ENCODE measurements at places on chromosomes 2 and 18. TPM values are rescaled to one million over a fixed set of nuclear protein-coding genes. Genes with fewer than 3 reads are reported as not detected.

GRCh38 chr2:23836971-23837565, 89.9 kb downstream of the ATAD2B start:
- no peaks in the 10 kb centered on the region for H3K27me3 ChIP-seq
- H3K36me3 ChIP-seq = peaks cover 19% of the 10 kb centered on the region
- H3K4me3 ChIP-seq = no peak overlapping the region
- no peak for DNase-seq
- H3K4me1 ChIP-seq = no peaks in the 10 kb centered on the region

DNA sequence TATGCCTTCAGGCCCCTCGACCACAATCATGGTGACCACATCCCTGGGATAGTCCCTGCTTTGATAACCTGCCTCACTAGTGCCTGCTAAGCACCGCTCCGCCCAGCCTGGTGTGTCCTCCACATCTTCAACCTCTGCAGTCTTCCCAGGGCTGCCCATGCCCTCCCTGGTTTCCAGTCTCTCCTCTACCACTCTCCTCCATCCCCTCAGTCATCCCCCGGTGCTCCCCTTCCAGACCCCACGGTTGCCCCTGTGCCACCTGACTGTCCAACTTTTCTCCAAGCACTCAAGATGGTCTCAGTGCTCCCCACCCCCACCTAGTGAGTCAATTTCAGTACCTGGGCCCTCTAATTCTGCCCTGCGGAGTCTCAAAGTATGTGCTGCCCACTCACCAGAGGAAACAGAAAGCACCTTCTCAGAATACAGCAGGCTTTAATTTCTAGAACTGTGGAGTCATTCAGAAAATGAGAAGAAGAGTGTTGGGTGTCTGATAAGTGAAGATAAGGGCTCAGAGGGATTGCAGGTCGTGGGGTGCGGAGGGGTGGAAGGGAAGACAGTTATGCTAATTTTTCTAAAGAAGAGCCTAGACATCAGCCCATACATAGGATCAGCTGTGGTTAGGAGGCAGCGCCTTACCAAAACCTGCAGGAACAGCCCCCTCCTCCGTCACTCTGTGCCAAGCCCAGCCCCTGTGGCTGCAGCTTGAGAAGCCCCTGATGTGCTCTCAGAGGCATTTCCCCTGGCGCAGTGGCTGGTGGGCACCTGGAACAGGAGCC, 53.6 kb upstream of the CAB39 start:
- no peak for DNase-seq
- H3K36me3 ChIP-seq = no peaks in the 10 kb centered on the region
- H3K4me3 ChIP-seq = no peak overlapping the region
- no peak overlapping the region for H3K27ac ChIP-seq
- peaks cover 7% of the 10 kb centered on the region for H3K4me1 ChIP-seq

The PXDN gene
- total RNA-seq = 28.3 TPM

The DDX1 gene
- total RNA-seq = 175 TPM

The ASPRV1 gene
- total RNA-seq = not detected
